NCI-H460 (cell line): ENCODE measurements at places on chromosomes 1 and 21.
A peak's percentile ranks its signal among the peaks of the same experiment; 100 is the strongest.

- no peak for DNase-seq
Measured at GRCh38 chr1:85366391-85367170, 90.1 kb upstream of the BCL10 start.

GRCh38 chr1:213017447-213018273 lies 2.0 kb upstream of the ANGEL2 start:
- no peak for DNase-seq

DNA sequence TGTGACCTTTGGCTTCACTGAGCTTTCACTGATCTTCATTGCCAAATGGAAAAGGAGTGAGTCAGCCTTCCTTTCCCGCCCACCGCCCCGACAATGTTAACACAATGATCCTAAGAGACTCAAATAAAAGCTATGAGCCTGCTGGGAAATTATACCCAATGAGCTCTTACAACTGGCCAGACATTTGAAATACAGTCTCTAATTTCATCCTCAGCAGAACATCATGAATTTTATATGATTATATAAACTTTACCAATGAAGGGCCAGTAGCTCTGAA lies 252.5 kb downstream of the SIPA1L2 start:
- DNase-seq = peak; percentile 7

DNA sequence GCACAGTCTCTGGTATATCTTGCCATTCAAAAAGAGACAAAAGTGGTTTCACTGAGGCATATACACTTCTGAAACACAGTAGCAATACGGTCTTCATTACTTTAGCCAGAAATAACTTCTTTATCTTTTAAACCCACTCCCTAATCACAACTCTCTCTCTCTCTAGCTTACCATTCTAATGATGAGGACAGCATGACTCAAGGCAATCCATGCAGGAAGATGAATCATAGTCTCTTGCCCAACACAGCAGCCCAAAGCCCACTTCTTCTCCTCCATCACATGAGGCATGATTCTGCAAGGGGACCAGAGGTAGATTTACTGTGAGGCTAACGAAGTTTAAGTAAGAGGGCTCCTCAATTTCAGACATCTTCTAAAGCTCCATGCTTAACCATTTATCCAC lies 285.0 kb upstream of the NR5A2 start:
- peak; percentile 45 for DNase-seq

DNA sequence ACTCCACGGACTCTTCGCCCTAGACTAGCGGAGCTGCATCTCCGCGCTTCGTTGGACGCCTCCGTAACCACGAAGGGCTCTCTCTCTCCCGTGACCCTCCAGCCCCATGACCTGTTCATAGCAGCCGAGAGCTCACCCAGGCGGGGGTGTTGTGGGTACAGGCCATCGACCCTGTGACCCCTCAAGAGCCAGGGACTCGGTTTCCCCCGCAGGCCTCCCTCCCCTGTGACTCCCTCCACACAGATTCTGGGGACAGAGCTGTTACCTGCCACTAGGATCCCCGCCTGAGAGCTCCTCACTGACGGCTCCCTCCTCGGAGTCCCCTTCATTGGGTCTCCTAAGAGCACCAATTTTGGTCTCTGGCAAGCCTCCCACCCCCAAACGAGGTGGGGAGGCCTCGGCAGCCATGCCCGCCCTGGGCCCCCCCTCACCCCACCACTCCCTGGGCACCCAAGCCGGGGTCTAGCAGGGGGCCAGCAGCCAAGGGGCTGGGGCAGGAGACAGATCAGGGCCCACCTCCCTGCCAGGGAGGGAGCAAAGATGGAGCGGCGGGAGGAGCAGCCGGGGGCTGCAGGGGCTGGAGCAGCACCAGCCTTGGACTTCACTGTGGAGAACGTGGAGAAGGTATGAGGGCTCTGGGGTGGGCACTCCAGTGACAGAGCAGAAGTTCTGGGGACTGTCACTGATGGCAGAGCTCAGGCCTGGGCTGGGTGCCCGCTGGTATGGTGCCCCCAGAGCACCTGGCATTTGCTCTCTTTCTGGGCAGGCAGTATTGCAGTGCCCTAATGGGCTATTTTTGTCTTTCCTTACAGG lies 517 bp downstream of the IPO13 start:
- no peak for DNase-seq

DNA sequence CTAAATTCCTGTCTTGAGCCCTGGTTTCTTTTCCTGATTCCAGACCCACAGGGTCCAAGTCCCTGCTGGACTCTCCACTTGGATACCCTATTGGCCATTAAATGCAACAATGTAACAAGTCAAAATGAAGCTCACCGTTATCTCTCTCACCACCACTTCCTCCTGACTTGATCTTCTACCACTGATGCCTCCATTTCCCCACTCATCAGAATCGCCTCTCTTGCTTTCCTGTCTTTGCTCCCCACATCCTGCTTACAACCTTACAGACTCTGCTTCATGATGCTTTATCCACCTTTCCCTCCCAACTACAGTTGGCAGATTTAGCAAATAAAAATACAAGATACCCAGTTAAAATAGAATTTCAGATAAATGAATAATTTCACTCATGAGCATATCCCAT lies 343.8 kb downstream of the KCNH1 start:
- DNase-seq = no peak

DNA sequence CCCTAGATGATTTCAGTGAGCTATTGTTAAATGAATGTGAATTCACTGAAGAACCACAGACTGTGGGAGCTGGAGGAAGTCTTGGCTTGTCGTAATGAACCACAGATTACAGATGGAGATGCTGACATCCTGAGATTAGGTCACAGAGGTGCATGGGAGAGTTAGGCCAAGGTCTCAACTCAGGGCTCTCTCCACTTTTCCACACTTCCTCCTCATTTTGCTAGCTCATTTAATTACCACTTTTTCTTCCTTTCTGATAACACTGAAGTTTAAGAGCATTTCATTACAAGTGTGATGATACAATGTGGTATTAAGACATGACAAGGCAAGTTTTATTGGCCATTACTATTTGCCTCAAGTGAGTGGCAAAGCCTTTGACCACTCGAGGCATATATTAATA lies 30.8 kb downstream of the ST6GALNAC3 start:
- DNase-seq = no peak

GRCh38 chr1:54356680-54357147 lies 49.5 kb downstream of the SSBP3 start:
- no peak for DNase-seq

GRCh38 chr1:147336291-147336690 lies 93.8 kb downstream of the CHD1L start:
- no peak for DNase-seq

GRCh38 chr1:24139222-24139489 lies 3.8 kb downstream of the IL22RA1 start:
- no peak for DNase-seq

DNA sequence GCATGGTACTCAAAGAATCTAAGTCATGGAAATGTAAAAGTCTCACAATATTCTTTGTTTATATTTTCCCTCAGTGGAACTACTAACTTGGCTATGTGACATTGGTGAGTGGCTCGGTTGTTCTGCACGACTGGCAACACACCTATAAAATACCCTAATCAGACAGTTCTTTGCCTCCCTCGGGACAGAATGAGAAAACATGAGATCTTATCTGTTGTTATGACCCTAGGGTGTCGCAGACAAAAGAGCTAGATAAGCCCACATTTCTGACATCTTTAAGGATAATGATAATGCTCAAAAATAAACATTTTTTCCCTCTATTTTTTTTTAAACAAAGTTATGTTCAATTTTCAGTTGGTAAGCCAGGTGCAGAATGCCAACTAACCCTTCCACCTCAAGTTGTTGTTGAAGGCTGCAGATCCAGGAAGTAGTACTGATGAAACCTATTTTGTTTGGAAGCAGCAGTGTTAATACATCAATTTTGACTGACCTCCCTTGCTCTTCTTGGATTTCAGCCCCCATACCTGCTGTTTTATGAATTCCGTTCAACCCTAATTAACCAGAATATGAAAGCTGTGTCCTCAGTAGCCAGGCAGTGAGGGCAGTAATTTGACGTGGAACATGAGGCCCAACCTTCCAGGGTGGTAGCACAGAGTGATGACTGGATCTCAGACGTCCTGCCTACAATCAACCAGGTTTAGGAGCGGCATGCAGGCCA lies 108.7 kb upstream of the DUSP10 start:
- no peak for DNase-seq

DNA sequence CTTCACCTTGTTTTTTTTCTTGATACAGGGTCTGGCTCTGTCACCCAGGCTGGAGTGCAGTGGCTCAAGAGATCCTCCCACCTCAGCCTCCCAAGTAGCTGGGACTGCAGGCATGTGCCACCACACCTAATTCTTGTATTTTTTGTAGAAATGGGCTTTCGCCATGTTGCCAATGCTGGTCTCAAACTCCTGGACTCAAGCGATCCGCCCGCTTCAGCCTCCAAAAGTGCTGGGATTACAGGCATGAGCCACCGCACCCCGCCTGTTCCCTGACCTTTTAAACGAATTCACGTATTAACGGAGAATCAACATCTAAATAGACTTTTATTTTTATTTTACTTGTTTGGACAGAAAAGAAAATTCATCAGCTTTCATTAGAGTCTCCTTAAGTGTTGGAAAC lies 104.8 kb downstream of the PGBD5 start:
- DNase-seq = no peak

DNA sequence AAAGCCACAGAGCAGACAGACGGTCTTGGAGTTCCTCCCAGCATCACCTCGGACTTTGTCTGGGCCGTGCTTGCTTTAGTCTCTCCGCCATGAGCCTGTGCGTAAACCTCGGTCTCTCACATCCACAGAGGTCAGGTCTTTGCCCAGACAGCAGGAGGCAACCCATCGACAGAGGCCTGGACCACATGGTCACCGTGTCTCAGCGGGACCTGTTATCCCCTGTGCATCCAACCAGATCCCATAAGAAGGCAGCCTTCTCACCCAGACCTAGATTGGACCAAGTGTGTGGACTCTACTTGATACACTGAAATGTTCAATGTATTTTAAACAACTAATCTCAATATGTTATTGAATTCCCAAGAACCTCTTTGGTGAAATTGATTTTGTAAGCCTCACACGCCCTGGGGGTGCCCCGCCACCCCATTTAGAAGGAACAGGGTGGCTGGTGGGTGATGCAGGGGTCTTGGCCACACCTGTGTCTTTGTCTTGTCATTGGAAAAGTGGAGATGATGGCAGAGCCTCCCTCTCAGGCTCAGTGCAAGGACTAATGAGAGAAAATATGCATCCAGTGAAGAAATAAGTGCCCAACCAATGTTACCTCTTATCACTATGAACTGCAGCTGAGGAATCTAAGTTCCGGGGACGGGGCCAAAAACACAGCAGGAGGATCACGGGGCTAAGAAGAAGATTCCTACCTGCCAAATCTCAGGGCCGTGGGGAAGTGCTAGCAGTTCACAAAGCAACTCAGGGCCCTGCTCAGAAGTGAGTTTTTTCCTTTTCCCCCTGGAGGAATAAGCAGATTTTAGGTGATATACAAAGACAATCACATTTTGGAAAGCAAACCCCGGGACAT lies 101.6 kb upstream of the BACE2 start:
- no peak for DNase-seq

DNA sequence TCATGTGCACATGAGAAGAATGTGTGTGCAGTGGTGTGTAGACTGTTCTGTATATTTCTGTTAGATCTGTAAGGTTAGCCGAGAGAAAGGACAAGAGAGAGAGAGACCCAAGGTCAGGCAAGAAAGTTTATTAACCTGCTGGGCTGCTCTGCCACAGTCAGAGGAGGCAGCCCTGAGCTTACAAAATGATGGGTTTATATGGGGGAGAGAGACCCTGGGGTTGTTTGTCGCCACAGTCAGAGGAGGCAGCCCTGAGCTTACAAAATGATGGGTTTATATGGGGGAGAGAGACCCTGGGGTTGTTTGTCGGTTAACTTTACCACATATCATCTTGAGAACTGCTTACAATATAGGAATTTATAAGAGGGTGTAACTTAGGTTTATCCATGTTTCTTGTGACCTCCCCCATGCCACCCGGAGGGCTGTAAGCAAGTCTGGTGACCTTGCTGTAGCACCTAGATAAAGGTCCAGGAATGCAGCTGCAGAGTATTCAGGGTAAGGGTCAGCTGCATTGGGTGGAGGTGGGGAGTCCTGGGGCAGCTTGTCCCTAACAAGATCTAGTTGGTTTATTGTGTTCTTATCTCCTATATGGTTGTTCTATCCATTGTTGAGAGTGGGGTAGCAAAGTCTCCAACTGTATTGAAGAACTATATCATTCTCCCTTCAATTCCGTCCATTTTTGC lies 9.3 kb upstream of the ZBTB40 start:
- DNase-seq = no peak

DNA sequence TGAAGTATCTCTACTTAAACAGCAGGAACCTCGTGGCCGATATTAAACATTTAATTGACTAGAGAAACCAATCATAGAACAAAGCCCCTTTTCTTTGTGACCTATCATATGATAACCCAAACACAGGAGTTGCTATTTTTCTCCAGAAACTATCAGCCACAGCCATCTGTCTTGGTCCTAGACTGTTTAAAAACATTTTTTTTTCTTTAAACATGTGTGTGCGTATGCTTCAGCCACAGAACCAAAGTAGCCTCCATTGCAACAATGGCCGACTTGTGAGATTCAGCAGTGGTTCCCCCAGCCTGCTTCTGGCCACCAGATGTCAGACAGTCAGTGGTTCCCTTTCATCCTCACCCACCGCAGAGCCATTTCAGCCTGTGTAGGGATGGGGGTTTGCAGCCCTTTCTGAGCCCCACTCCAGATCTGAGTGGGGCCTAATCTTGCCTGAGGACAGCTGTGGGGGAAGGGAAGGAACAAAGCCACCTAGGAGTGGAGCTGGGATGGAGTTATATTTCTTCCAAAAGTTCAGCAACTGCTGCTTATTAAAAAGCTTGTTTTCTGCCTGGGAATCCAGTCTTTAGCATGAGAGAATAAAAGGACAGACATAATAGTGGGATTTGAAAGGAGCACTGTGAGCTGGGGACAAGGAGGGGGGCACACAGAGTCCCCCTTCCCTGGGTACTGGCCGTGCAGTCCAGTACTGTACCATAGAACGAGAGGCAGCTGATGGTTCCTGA lies 11.7 kb upstream of the IGSF3 start:
- DNase-seq = no peak

- DNase-seq = no peak
Measured at GRCh38 chr1:47608296-47608875, 170.5 kb downstream of the FOXD2 start.

GRCh38 chr1:154342132-154342531 lies 16.8 kb downstream of the ATP8B2 start:
- DNase-seq = no peak

- DNase-seq = no peak
Measured at GRCh38 chr1:170200621-170201397, 55.0 kb downstream of the NTMT2 start.

DNA sequence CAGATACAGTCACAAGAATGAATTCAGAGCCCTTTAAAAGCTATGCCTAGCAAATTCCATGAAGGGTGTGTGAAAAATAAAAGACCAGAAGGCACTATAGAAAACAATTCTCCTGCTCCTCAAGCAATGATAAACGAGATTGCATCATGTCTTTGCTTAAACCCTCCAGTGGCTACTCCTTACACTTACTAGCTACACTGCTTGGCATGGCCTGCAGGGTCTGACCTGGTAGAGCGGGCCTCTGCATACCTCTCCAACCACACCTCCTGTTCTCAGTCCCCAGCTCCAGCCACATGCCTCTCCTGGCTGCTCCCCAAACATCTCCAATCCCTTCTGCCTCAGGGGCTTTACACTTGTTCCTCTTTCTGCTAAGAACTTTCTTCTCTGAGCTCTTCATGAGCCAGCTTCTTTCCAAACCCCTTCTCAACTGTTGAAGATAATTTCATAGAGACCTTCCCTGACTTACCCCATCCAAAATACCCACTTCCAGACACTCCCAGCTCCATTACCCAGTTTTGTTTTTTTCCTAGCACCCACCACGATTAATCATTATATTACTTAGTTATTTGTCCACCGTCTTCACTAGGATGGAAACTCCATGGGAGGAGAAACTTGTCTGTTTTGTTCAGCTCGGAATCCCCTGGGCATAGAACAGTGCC lies 11.2 kb upstream of the CREG1 start:
- DNase-seq = no peak

GRCh38 chr1:198849093-198849492 lies 210.3 kb downstream of the PTPRC start:
- DNase-seq = no peak
